ENCODE measurements at places on chromosomes 16 and 17.

DNA sequence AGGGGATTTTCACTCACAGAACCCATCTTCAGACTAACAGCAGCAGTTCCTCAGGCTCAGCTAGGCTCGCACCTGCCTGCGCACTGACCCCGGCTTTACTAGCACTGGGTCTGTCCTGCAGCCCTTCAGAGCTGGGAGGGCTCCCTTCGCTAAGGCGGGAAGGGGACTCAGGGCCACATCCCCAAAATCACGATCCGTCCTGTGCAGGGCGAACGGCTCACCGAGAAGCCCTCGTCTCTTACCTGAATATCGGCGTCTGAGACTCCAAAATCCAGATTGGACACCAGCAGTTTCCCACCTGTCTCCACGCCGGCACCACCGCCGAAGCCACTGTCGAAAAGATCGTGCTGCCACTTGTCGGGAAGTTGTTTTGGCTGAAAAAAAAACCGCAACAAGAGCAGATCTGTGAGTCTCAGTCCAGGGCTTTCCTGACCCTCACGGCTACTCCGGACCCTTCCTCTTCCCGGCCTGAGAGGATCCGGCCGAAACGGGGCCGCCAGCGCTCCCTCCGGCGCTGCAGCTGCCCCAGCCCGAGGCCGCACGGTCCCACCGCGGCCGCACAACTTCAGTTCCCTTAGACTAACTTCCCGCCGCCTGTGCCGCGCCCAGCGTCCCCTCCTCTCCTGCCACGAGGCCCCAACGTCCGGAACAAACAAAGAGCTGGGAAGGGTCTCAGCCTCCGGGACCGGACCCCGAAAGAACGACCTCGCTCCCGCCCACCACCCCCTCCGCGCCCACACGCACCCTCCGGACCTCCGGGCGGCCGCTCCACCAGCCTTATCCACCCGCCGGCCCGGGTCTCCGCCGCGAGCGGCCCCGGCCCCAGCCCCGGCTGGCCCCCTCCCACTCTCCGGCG is 711 bp downstream of the ALYREF start:
- no peak for DNase-seq

DNA sequence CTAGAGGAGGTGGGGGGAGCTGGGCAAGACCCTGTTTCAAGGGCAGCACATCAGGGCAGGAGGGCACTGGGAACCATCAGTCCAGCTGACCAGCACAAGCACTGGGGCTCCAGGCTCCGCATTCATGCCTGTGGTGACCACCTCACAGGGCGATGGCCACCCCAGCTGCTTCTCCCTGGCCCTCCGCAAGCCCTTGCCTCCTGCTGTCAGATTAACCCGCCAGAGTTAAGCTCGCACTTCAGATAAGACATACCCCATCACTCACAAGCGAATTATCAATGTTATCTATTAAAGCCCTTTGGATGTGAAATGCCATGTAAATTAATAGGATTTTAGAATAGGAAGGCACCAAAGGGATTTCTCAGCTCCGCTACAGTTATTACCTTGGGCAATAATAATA is 105.0 kb downstream of the CCDC182 start:
- no peak for DNase-seq

DNA sequence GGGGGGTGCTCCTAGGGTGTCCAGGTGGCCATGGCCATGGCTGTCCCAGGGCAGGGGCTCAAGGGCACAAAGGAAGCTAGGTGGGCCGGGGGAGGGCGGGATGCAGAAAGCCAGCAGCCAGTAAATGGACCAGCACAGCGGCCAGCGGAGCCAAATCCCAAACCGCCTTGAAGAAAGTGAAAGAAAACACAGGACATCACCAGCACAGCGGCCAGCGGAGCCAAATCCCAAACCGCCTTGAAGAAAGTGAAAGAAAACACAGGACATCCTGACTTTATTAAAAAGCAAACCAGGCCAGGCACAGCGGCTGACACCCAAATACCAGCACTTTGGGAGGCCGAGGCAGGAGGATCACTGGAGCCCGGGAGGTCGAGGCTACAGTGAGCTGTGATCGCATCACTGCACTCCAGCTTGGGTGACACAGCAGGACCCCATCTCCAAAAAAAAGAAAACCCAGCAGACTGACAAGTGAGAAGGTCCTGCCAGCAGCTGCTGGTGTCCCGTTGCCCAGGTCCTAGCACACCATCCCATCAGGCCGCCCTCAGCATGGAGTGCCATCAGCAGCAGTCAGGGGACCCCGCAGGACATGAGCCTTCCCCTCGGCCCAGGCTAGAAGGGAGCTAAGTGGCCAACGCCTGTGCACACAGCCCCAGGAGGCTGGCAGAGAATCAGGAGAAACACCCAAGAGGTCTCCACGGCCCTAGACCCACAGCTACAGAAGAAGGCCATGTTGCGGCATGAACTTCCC is 17.0 kb downstream of the SLC38A10 start:
- no peak for DNase-seq

GRCh38 chr17:65638221-65638975 is 77.0 kb upstream of the AXIN2 start:
- DNase-seq: no peak

- no peak for DNase-seq
Measured at GRCh38 chr16:88610909-88611812, 27.2 kb upstream of the IL17C start.

DNA sequence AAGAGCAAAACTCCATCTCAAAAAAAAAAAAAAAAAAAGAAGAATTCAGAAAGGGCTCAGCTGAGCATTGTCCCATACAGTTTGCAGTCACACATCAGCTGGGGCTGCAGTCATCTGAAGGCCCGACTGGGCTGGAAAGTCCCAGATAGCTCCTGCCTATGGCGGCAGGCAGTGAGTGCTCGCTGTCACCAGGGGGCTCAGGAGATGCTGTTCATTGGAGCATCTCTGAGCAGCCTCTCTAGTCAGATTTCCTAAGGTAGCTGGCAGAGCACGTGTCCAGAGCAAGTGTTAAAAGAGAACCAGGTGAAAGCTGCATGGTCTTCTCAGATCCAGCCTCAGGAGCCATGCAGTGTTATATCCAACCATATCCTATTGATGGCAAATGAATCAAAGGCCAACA is 75.8 kb downstream of the WSCD1 start:
- DNase-seq: no peak

- DNase-seq: no peak
Measured at GRCh38 chr16:57469046-57469445, 6.6 kb downstream of the POLR2C start.

DNA sequence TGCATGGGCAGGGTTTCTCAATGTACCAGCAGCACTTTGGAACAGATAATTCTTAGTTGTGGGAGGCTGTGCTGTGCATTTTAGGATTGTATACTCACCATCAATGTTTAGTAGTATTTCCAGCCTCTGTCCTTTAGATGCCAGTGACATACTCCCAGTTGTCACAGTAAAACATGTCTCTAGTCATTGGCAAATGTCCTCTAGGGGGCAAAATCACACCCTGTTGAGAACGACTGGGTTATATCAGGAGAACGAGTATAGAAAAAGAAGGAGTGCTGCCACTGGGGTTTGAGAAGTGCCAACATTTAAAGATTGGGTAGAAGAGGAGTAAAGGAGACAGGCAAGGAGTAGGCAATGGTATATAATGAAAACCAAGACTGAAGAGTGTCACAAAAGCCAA is 37.9 kb upstream of the SMIM36 start:
- DNase-seq: no peak

DNA sequence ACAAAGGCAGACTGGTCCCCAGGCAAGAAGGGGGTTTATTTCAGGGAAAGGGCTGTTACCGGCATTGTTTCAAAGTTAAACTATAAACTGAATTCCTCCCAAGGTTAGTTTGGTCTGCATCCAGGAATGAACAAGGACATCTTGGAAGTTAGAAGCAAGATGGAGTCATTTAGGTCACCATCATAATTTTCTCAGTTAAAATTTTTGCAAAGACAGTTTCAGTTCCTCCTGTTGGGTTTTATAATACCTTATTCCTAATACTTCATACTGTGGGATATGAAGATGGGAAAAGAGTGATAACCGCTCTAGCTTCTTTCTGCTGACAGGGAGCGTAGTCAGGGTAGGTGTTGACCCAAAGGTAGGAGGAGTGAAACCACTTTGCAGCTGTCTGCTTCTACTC is 24.8 kb downstream of the PMM2 start:
- DNase-seq: no peak

GRCh38 chr16:26668026-26668425 is 398.7 kb upstream of the C16orf82 start:
- no peak for DNase-seq
